Cortex of kidney (tissue), 1 donor: ENCODE measurements at places on chromosomes 3 and 15.

- DNase-seq = no peak
These were observed 102.6 kb downstream of the EFL1 start for GRCh38 chr15:82159922-82160321.

DNA sequence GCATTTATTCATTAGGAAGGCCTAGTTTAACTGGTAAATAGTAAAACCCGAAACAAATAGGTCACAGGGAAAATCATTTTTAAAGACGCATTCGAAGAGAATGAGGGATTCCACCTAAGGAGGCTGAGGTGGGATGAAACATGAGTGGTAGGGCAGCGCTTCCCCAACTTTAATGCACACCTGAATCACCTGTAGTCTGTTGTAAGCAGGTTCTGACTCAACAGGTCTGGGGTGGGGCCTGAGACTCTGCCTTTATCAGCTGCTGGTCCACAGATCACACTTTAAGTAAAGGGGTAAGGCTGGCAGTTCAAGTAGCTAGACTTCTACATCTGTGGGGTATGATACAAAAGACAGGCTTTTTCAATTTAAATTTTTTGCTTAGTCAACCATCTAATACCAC lies 223.5 kb upstream of the UBE2E2 start:
- no peak for DNase-seq

DNA sequence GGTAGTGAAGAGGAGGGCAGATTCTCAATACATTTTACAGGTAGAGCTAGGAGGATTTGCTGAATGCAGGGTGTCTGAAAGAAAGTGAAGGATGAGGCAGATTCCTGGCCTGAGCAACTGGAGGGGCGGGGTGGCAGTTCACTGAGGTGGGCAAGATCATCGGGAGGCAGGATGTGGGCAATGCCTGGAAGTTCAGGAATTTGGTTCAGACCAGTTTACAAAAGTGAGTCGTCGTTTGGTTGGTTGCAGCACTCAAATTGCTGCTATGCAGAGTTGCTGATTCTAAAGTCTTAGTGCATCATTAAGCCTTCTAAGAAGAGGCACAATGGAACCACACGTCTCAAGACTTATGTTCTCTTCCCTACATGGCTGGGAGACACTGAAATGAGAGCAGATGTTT lies 134.0 kb downstream of the MFSD1 start:
- DNase-seq = no peak

GRCh38 chr3:9147215-9147895 lies 102.1 kb downstream of the SRGAP3 start:
- DNase-seq = no peak

DNA sequence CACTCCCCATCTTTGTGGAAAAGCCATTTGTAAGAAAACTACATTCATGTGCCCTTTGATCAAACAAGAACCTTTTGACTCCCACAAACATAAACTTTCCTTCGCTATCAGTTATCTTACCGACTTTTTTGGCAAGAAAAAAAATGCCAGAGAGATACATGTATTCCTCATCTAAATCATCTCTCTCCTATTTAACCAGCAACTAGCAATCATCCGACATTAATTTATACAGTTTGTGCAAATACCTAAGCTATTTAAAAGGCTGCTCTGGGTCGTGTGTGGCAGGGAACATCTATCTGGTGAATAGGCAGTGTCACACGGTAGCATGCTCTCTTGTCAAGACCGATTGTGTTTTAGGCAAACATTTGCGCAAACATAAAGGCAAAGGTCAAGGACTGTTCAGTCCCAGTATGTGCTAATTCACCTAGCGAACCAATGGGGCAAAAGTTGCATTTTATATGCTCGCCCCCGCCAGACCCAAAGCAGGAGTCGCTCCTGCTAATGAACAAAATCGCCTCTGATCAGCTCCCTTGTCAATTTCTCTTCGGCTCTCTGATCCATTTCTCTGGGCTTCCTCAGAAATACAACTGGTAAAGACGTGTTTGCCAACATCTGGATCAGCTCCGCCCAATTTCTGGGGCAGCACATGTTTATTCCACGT lies 37.7 kb downstream of the ZIC4 start:
- no peak for DNase-seq

- DNase-seq = no peak
These were observed 203.6 kb upstream of the MDFIC2 start for GRCh38 chr3:70516076-70516475.
